ENCODE measurements at places on chromosomes 7 and 10.

GRCh38 chr10:130689743-130690626 lies 553.8 kb downstream of the GLRX3 start:
- no peak for DNase-seq

DNA sequence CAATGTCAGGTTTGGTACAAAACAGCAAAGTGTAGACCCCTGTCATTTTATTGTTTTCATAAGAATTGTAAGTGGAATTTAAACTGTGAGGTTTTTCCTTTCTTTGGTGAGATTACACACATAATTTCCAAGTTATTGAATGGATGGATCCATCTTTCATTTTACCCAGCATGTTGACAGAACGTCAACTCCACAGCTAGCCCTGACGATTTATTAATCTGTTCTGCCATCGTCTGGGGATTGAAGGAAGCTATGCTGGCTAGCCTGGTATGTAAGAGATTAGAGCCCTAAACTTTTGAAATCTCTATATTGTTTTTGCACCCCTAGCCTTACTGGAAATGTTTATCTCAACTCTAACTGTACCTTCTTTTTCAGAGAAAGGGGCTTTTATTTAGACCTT lies 8.6 kb downstream of the WNT16 start:
- peak; percentile 66 for DNase-seq

DNA sequence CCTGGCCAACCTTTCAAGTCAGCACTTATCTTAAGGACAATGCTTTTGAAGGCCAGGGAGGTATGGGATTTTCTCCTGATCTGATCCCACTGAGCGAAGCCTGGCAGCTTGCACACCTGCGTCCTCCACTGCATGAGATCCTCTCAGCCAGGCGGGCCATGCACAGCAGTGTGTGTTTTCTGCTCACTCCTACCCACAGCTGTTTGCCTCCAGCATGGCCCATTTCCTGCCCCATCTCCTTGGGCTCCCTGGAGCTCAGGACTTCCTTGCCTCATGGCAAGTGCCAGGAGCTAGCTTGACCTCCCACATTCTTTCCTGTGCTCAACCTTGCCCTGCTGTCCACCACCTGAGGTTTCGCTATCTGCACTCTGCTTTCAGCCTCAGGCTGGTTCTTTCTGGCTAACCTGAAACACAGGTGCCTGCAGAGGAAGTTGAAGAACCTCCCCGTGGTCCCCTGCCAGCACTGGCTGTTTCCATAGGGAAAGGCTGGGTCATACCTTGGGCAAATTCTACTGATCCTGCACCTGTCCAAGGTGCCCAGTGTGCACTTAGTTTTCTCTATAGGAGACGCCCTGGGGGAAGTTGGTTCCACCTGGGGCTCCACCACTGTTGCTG lies 43.9 kb upstream of the EEPD1 start:
- DNase-seq = no peak

DNA sequence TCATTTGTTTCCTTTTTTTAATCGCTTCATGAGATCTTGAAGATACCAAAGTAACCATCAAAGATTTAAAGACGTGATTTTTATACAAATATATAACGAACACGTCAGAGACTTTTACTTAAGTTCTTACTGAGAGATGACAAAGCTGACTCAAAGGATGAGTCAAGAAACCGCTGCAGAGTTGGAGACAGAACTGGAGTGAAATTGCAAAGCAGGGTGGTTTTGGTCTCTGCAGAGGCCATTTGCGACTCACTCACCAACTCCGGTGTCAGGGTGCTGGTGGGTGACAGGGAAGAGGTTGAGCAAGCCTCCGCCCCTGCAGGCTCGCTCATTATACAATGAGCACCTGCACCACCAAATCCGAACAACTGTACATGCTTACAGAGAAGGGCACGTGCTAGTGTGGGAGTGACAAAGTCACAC lies 75.2 kb downstream of the DNAJB6 start:
- peak; percentile 77 for DNase-seq

GRCh38 chr10:61319386-61320256 lies 133.6 kb downstream of the TMEM26 start:
- peak; percentile 60 for DNase-seq

Measured in fibroblast of skin of abdomen (primary cell).